Kidney (tissue), 22 donors: ENCODE measurements at places on chromosomes 4 and X.
A peak's percentile ranks its signal among the peaks of the same experiment; 100 is the strongest.

- DNase-seq = no peak
These were observed 452.7 kb downstream of the NLGN4X start for GRCh38 chrX:5775846-5776430.

GRCh38 chrX:120380699-120381098 lies 18.8 kb downstream of the ATP1B4 start:
- peak; percentile 11 for DNase-seq

GRCh38 chr4:2408401-2408958 lies 10.0 kb downstream of the ZFYVE28 start:
- no peak for DNase-seq

GRCh38 chr4:58809948-58810347 lies 1699.8 kb upstream of the IGFBP7 start:
- DNase-seq = no peak

- no peak for DNase-seq
These were observed 215.4 kb upstream of the PGRMC2 start for GRCh38 chr4:128502818-128503527.

- DNase-seq = peak; percentile 30
These were observed 1.4 kb downstream of the BEX5 start for GRCh38 chrX:102154218-102154860.

GRCh38 chr4:74453037-74453635 lies 8.2 kb downstream of the AREG start:
- no peak for DNase-seq

DNA sequence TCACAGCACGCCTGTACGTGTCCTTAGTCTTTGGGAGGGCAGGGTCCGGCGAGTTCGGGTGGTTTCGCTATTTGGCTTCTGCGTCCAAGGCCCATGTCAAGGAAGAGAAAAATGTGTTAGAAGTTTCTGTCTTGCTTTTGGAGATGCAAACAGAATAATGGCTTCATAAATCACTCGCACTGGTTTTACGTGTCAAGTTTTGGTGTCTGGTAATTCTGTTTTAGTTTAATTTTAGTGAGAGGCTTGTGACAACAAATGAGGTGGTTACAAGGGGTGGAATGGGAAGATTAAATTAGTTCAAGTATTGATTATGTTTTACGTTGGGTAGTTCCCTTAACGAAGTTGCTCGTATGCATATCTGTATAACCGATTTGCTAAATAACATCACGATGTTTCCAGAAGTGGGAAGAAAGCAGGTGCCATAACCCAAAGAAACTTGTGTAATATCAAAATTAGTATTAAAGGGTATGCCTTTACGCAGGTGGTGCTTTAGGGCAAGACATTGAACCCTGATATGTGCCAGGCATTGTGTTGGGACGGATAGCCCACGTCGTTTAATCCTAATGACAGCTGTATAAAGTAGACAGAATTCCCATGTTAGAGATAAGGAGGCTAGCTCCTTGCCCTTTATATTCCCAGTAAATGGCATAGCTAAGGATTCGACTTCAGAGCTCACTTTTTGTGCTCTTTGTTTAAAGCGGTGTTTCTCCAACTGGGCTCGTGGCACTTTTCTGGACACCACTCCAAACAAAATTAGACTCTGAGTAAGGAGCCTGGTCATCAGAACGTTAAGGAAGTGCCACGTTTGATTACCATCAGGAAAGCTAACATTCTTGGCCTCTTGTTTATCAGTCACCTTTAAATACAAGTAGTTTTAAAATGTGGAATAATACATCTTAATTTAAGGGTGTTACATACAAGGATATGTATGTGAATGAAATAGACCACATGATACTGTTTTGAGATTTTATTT lies 843 bp downstream of the RPL34 start:
- DNase-seq = no peak

- DNase-seq = no peak
These were observed 68.5 kb downstream of the FGFBP1 start for GRCh38 chr4:15870079-15870478.

GRCh38 chrX:43949669-43950068 lies 23.5 kb downstream of the NDP start:
- DNase-seq = peak; percentile 47

DNA sequence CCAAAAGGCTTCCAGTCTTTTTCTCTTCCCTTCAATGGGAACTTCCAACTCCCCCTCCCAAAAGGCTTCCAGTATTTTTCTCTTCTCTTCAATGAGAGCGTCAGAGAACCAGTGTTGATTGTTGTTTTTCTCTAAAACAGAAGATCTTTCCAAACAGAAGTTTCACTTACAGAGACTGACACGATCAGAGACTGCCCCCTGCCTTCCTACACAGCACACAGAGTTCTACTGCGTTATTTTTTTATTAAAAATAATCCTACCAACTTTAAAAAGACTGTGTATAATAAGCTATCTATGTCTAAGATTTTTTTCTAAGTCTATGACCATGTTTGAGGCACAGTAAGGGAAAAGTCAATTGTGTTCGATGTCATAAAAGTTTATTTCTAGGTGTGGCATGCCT lies 3.5 kb upstream of the HTR2C start:
- no peak for DNase-seq

GRCh38 chr4:37430718-37431416 lies 186.3 kb downstream of the NWD2 start:
- no peak for DNase-seq

- no peak for DNase-seq
These were observed 69.6 kb upstream of the PCDH18 start for GRCh38 chr4:137601934-137602333.

GRCh38 chr4:27239641-27240040 lies 379.0 kb downstream of the STIM2 start:
- no peak for DNase-seq

GRCh38 chrX:140524556-140524955 lies 19.7 kb upstream of the SOX3 start:
- no peak for DNase-seq

DNA sequence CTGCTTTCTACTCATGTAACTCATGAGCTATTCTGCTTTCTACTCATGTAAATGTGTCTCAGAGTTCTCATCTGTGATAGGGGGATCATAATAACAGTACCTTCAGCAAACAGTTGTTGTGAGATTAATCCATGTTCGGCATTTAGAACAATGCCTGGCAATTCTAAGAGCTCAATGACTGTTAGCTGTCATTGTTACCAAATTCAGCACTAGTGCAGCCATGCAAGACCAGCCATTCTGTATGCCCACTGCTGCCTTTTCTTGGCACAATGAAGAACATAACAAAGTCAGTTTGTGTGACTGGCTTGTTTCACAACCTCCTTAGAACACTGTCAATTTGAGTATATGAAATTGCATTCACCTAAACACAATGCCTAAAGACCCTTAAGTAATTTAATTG lies 163.2 kb downstream of the ANK2 start:
- no peak for DNase-seq

GRCh38 chr4:14400307-14400706 lies 602.0 kb upstream of the CPEB2 start:
- DNase-seq = no peak

- no peak for DNase-seq
These were observed 5.1 kb upstream of the GABRQ start for GRCh38 chrX:152632445-152633097.

DNA sequence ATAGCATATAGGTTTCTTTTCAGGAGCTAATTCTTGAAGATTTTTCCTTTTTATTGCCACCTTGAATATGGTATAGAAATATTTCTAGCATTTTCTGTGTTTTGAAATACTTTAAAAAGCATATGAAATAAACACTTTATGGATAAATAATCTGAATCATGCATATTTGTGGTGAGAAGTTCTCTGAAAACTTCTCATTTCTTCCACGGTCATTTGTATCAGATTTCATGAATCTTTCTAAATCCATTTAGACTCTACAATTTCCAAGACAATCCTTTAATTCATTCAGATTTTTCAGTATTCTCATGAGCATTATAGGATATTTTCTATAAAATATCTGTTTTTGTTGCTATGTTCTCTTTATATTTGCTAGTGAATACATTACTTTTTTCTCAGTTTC lies 16.2 kb upstream of the CA5B start:
- DNase-seq = no peak

DNA sequence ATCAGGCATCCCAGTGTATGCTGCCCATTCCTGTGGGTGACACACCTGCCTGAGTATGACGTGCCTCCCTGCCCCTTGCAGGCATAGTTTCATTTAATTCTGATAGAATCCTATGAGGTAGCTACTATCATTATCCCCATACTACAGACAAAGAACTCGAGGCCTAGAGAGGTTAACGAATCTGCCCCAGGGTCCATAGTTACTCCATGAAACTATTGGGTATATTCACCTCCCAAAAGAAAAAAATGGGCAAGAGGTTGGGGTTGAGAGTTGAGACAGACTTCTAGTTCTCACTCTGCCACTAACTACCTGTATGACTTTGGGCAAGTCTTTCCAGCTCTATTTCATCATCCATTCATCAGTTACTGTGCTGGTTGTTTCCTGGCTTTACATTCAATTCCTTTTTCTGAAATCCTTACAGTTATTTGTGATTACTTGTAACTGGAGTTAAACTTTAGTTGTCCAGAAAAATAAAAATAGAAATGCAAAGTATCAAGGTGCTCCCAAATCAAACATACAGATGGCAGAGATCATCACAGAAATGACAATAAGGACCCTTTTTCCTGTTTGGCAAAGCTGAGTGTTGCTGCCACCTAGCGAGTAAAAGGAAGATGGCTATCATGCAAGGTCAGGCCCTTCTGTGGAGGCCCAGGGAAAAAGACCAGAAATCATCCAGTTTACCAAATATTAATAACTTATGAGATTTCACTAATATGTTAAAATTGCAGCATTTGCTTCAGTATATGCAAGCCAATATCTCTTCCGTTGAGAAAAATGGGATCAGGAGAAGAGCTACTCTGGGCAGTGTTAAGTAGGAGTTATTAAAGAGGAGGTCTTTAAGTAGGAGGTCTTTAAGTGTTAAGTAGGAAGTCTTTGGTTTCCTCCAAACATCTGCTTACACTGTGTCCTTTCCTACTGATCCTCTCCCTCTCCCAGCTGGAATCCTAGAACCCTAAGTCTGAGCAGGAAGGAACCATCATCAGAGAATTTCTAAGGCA lies 17.1 kb upstream of the MAP7D3 start:
- peak; percentile 50 for DNase-seq

DNA sequence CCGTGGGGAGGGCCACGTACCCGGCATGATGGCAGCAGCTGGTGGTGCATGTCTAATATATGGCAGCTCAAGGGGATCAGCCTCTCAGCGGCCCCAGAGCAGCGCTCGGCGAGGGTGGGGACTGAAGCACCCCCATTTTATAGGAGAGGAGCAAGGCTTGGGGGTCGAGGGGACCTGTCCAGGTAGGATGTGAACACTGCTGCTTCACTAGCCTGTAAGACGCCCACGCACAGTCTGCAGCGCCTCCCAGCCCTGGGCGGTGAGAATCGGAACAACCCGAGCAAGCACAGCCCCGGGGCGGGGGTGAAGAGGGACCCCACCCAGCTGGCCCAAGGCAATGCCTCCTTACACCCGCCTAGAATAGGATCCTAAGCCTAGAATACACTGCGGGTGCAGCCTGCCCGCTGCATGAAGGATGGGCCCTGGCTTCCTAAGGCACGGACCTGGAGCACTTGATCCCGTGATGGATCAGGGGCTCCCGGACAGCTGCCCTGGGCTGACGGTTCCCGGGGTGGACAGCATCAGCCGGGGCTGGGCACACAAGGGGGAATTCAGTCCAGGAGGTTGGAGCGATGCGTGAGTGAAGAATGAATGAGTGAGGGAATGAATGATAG lies 17.6 kb downstream of the ADRA2C start:
- peak; percentile 66 for DNase-seq

DNA sequence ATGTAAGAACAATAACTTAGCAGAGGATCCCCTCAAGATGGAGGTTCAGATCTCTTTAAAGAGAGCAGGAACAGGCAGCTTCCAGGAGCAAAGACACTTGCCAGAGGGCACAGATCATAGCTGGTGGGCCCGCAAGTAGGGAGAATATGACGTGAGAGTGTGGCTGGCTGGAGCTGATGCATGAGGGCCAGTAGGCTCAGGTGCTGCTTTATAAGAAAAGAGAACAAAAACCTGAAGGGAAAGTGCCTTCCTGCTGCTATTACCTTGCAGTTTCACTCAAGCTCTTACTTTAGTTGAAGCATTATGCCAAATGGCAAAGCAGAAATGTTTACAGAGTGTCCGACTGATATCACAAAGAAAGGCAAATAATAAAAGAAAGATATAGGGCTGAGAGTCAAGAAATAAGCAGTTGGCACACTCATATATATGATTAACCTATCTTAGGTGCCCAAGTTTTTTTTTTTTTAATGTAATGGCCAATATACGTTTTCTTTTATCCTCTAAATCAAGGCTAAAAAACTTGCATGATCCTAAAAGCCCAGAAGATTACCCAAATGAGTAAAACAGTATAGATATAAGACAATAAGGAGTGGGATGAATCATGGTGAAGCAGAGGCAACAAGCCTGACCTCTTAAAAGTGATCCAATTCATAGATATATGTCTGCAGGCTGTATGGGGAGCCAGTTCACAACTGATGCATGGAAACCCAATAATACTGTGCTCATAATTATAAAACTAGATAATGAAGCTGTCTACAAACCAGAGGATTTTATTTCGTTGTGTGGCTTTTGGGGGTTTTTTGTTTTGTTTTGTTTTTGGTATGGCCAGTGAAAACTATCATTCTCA lies 12.6 kb downstream of the NR0B1 start:
- DNase-seq = no peak

DNA sequence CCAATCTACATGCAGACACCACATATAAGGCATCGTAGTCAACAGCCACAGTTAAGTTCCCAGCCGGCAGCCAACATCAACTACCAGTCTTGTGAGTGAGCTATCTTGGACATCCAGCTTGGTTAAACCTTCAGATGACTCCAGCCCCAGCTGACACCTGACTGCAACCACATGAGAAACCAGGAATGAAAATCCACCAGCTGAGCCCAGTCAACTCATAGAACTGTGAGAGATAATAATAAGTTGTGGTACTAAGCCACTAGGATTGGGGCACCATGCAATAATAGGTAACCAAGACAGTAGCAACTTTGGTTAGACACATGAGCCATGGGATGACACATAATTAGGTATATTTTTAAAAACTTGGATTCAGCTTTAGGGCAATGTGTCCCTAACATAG lies 188.1 kb upstream of the BCOR start:
- DNase-seq = no peak

- no peak for DNase-seq
These were observed 73.2 kb downstream of the HAUS3 start for GRCh38 chr4:2168469-2169319.
